ENCODE measurements at places on chromosomes 5 and 9.

DNA sequence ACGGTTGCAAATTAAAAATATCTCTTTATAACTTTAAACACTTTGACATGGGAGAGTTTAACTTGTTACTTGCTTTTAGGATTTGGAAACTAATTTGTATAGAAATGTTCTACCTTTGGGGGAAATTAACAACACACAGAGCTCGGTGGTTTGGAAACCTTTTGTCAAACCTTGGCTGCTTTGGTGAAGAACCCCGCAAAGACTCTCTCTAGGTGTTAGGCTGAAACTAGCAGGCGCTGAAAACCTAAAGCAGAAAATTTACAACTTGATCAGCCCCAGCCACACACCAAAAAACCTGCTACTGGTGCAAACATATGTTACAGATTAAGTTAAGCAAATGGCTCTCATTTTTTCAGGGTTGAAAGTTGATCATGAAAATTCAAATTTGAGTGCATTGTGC is 25.8 kb downstream of the NR2F1 start:
- no peak for DNase-seq

DNA sequence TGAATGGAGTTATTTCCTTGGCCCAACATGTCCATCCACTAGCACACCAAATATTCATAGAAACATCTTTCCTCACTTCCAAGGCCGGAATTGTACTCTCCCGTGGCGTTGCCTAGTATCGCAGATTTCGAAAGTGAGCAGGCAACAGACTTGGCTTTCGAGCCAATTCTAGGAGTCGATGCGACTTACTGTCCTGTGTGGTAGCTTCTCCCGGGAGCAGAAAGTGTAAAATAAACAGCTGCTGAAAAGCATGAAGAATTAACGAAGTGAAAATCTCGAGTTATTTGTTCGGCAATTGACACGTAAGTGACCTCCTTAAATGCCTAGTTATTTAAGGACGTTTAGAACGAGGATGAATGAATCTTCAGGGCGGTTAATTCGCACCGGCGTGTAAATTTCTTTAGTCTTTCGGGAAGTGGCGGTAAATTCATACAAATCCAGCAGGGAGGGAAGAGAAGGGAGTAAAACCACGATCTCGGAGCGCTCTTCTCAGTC is 449 bp upstream of the PCSK5 start:
- peak; percentile 56 for DNase-seq

- no peak for DNase-seq
These were observed 120.5 kb downstream of the SNX18 start for GRCh38 chr5:54638106-54638505.

- no peak for DNase-seq
These were observed 10.3 kb upstream of the FAT2 start for GRCh38 chr5:151601391-151601790.

GRCh38 chr9:110197330-110198187 is 10.4 kb downstream of the C9orf152 start:
- peak; percentile 36 for DNase-seq

- no peak for DNase-seq
These were observed 3.9 kb upstream of the FBP1 start for GRCh38 chr9:94643176-94643575.

DNA sequence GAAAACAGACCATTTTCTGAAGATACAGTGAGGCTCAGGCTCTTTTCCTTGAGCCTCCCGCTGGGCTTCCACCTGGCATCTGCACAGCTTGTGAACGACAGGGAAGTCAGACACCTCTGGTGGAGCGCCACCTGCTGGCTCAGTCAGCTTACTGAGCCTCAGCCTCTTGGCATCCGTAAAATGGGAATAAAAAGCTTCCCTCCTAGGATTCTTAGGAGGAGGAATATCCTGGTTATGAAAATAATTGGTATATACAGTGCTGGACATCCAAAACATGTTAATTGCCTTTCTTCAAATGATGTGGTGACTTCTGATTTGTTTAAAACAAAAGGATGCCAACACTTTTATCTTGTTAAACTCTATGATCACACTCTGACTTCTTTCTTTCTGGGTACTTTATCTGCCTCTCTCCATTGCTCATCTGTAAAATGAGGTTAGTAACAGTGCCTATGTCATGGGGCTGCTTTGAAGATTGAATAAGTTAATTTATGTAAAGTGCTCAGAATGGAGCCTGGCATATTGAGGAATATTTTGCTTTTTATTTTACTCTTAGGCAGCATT is 67.5 kb downstream of the MAMDC2 start:
- peak; percentile 74 for DNase-seq

GRCh38 chr5:171984748-171985419 is 21.6 kb downstream of the FBXW11 start:
- peak; percentile 95 for DNase-seq

- DNase-seq: no peak
These were observed 125.3 kb downstream of the ADAMTS2 start for GRCh38 chr5:179219661-179220620.

GRCh38 chr5:16639206-16639605 is 22.4 kb upstream of the RETREG1 start:
- DNase-seq: no peak

GRCh38 chr9:93286252-93287188 is 102.6 kb downstream of the WNK2 start:
- no peak for DNase-seq

- DNase-seq: no peak
These were observed 12.9 kb upstream of the MEF2C start for GRCh38 chr5:88895681-88896501.

DNA sequence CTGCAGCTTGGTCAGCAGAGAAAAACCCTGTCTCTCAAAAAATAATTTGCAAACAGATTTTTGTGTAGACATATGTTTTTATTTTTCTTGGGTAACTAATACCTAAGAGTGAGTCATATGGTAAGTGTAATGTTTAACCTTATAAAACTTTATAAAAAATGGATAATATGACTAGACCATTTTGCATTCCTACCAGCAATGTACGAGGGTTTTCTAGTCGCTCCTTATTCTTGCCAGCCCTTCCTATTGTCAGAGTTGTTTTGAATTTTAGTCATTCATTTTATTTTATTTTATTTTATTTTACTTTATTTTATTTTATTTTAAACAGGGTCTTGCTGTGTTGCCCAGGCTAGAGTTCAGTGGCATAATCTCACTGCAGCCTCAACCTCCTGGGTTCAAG is 37.8 kb downstream of the RABGAP1 start:
- peak; percentile 27 for DNase-seq

DNA sequence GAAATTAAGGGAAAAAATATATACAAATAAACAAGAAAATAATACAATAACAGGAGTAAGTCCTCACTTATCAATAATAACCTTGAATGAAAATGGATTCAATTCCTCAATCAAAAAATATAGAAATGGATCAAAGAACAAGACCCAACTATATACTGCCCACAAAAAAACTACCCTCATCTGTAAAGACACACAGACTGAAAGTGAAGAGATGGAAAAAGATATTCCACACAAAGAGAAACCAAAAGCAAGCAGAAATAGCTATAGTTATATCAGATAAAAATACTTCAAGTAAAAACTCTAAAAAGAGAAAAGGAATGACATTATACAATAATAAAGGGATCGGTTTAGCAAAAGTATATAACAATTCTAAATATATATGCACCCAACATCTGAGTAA is 66.5 kb downstream of the KIAA0825 start:
- DNase-seq: no peak

GRCh38 chr5:75037106-75037505 is 15.3 kb downstream of the GCNT4 start:
- DNase-seq: peak; percentile 80

- no peak for DNase-seq
These were observed 47.2 kb downstream of the XRCC4 start for GRCh38 chr5:83124593-83124992.

- no peak for DNase-seq
These were observed 50.2 kb downstream of the SMC2 start for GRCh38 chr9:104144336-104144735.

GRCh38 chr5:6585168-6585567 is 47.7 kb downstream of the NSUN2 start:
- no peak for DNase-seq

GRCh38 chr9:87836951-87837705 is 45.5 kb upstream of the SPATA31E1 start:
- peak; percentile 15 for DNase-seq

DNA sequence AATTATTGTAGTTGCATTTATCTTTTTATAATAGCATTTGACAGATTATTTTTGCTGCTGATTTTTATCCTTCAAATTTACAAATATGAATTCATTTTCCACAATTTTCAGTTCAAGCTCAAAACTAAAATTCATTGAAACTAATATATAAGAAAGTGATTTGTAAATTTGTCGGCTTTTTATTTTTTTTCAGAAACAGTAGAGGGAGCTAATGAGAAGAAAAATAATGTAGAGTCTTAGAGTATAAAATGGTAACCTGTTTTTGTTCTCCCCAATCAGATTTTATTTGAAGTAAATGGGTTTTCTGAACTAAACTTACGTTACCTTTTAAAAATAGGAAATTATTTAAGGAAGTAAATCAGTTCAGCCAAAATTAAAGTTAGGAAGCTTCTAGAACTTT is 19.2 kb downstream of the PRRC1 start:
- peak; percentile 9 for DNase-seq

DNA sequence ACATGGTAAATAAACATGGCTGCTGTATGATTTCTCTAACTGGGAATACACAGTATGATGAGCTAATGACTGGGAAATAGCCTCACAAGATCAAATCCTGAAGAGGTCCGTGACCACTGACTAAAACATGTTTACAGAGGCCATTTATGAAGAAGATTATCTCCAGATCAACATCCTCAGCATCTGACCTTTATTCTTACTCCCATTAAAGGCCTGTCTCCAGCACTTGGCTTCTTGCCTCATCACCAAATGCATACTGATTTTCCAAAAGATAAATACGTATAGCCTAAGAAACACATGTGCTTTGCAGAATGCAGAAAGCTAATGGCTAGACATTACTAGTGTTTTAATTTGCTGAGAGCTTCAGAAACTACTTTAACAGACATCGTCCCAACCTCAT is 108.0 kb upstream of the TSLP start:
- DNase-seq: peak; percentile 27

- DNase-seq: no peak
These were observed 59.8 kb upstream of the COX7C start for GRCh38 chr5:86557920-86558319.

DNA sequence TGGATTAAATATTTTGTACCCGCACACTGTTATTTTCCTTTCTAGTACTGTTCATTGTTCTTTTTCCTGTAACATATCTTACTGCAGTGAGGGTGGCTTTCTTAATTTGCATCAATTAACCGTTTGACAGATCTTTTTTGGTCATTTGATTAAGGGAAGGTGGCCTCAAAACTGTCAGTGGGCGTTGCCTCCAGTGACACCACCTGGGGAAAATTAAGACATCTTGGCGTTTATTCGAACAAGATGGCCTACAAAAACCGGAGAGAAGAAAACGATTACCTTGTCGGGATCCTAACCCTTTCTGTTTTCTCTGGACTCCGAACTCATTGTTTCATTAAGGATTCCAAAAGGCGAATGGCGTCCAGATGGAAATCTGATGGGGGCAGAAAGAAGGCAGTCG is 2.0 kb downstream of the BASP1 start:
- DNase-seq: no peak

DNA sequence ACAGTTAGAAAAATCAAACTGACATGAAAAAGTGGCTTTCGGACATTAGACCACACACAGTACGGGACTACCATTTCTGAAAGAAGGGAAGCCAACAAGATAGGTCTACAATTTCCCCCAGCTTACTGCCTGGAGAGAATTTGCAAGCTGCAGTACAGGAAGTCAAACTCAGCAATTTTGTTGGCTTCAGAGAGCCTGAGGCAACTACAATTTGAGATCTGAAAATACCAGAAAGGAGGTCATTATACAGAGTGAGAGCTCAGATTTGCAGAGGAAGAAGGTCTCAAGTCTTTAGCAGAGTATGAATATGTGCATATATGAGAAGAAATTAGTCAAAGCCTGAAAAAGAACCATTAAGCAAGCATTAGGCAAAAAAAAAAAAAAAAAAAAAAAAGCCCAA is 83.0 kb downstream of the OXCT1 start:
- DNase-seq: peak; percentile 43

GRCh38 chr9:77826621-77827020 is 178.5 kb upstream of the GNA14 start:
- no peak for DNase-seq

GRCh38 chr5:35698047-35698808 is 80.6 kb downstream of the SPEF2 start:
- no peak for DNase-seq

- DNase-seq: peak; percentile 82
These were observed 72.7 kb upstream of the SPATA31D4 start for GRCh38 chr9:81855538-81855937.

- DNase-seq: peak; percentile 45
These were observed at the start of gene FST for GRCh38 chr5:53480416-53481158. Gene FST (plus strand): TSS chr5:53480629. CDS start chr5:53480792, 163 bp downstream.

GRCh38 chr9:30301271-30301963 is 2083.0 kb upstream of the ACO1 start:
- DNase-seq: no peak

- no peak for DNase-seq
These were observed 395.4 kb downstream of the EFNA5 start for GRCh38 chr5:107275333-107275732.

DNA sequence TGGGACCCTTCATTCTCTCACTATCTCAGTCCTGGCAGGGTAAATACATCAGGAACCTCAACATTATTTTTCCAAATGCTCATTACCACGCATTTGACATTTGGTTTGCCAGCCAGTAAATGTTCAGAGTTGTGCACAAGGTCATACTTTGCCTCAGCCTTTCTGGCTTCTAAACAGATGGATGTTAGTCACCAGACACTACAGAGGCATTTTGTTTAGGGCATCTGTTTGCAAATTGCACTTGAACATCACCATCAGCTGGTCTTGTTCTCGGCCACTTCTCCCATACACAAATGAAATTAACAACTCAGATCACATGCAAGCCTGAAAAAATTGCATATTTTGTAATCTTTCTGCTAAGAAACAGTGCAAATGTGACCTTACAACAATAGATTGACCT is 75.0 kb upstream of the SLC1A1 start:
- DNase-seq: no peak

- peak; percentile 53 for DNase-seq
These were observed 3.3 kb upstream of the SMC5 start for GRCh38 chr9:70255486-70255885.

- DNase-seq: no peak
These were observed 17.6 kb upstream of the CSF1R start for GRCh38 chr5:150103678-150104549.

DNA sequence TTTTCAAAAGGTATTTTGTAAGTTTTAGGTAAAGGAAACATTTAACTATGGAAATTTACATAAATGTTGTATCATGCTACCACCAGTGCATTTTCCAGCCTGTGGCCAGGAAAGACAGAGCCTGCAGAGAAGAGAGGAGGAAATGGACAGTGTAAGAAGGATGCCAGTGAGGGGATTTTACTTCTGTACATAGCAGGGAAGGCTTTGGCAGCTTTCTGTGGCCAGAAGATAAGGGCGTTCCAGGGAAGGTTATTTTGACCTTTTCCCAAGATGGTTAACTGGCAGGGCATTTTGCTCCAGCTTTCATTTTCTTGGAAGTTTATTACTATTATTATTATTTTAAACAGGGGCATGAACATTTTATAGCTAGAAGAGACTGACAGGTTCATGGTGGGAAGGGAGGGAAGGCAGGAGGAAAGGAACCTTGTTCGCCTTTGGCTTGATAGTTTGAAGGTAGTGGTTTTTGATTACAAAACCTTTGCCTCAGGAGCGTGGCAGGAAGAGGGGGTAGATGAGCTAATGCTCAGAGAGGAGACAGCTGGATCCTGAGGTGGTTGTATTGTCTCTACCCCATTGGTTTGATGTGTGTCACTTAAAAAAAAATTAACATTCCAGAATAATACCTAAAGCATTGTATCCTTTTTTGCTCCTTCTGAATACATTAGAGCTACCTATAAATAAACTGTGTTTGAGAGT is 4.1 kb downstream of the ISOC1 start:
- DNase-seq: no peak

GRCh38 chr9:107175041-107175440 is 108.0 kb upstream of the RAD23B start:
- peak; percentile 35 for DNase-seq
